Nephron progenitor cell (in vitro differentiated cells): ENCODE measurements at places on chromosomes 3 and 15.

DNA sequence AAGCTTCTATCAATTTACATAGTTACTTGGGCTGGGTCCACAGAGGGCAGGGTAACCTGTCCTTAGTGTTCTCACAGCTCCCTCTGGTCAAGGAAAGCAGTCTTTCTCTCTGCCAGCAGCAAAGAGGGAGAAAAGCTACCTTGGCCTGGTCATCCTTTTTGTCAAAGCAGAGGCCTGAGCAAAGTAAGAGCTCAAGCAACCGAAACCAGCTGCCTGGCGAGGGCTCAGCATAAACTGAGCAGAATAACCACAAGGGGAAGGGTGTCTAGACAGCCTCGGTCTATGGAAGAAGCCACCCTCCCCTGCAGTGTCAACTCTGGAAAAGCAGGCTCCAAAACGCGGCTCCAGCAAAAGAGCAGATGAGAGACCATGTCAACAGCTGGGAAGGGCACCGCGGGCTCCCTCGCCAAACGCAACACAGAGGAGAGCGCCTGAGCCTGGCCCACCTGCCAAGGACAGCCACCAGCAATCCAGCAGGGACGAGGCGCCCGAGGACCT is 17.4 kb downstream of the LRIG1 start:
- DNase-seq: no peak

DNA sequence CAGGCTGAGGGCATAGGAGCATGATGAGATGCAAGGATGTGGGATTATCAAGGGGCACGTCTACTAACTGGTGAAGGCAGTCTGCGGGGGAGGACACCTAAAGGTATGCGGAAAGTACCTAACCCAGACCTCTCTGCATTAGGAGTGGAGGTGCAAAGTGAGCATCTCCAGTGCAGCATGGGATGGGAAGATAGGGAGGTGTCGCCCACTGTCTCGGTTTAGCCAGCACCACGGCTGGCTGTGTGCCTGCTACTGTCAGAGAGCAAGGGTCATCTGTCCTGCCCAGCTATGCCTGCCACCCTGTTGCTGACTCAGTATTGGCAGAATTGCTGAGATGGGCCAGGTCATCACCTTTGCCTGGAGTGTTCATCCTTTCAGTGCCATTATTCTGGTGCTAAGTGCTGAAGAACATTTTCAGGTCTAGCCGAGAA is 40.1 kb downstream of the OXNAD1 start:
- no peak for DNase-seq

DNA sequence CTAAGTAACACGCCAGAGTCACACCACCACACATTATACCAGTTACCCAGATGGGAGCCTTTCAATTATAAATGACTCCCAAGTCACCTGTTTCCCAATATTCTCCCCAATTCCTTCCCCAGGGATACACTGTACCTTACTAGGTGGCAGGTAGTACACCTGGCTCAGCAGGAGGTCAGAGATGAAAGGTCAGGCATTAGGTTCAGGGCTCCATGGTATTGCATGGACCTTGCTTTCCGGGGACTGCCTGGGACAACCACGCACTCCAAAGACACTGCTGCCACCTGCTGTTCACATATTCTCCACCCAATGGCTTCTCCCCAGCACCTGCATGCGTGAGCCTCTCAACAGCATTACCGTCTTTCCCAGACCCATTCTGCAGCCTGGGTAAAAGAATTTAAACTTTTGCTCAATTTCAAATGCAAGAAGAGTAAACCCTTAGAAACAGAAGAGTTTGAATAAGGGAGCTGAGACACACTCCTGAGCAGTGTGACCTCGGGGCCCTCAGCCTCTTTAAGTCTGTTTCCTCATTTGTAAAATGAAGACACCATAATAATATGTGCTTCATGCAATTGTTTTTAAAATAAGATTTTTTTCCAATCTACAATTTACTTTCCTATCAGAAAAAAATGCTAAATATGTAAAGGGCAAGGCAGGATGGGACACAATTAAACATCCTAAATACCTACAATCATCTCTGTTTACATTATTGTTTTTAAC is 28.0 kb upstream of the LACTB start:
- DNase-seq: peak; percentile 79

DNA sequence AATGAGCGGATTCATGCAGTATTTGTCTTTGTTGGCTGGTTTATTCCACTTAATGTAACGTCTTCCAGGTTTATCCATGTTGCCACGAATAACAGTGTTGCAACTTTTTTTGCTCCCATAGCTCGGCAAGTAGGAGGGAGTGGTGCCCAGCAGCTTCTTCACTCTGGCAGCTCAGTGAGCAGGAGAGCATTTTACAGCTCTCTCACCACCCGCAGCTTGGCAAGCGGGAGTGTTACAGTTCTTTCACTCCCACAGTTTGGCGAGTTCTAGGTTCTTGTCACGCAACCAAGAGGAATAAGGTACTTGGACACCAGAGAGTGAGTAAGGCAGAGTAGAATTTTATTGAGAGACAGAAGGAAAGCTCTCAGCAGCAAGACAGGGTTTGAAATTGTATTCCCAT is 935.2 kb downstream of the TBL1XR1 start:
- DNase-seq: no peak

DNA sequence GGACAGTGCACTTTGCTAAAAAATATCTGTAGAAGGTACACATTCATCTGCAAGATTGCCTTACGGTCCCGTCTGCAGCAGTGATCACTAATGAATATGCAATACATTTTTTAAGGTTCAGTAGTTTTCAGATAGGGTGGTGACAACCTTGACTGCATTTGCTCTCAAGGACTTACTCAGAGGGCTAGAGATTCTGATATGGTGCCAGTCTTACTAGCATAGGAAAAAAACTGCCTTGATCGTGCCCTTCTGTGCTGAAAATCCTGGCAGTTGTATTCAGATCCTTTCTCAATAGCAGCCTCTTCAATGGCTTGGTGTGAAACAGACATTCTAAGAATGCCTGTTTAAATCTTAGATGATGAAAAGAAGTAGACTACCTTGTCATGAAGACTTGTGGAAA is 411.9 kb upstream of the CCDC54 start:
- no peak for DNase-seq

DNA sequence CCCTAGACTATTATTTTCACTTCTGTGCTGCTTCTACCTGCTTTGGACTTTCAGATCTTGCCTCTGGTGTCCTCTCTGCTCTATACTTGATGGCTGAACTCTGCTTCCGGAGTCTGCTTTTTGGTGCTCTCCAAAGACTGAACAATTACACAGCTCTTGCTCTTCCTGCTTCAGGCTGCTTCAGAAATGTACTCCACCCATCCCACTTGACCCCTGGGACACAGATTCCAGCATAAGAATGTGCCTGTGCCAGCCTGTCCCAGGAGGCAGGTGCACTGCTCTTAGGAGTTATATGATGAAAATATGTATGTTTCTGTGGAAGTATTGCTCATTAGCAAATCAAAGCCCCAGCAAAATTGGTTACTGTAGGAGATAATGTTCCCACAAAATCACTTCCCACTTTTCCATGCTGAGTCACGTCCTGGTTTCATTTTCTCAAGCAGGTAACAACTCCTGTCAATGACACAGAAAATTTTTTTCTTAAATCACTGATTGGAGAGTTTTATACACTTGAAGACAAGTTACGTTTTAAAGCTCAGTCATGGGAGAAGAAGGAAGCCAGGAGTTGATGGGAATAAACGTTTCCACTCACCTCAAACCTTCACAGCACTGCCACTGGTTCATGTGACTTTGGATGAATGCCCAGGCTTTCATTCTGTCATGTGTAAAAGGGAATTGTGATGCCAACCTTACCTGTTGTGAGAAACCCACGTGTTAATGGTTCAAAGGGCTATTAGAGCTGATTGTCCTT is 239.4 kb upstream of the ZPLD1 start:
- DNase-seq: no peak

DNA sequence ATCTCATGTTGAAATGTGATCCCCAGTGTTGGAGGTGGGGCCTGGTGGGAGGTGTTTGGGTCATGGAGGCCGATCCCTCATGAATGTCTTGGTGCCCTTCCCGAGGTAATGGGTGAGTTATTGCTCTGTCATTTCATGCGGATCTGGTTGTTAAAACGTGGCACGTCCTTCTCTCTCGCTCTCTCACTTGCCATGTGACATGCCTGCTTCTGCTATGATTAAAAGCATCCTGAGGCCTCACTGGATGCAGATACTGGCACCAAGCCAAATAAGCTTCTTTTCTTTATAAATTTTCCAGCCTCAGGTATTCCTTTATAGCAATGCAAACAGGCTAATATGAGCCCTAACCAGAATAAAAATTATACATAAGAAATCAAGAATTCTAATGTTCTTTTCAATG is 31.7 kb upstream of the HACD2 start:
- DNase-seq: no peak

- DNase-seq: peak; percentile 8
These were observed 169.7 kb upstream of the TMCO5A start for GRCh38 chr15:37764733-37765191.

GRCh38 chr3:149384911-149385321 is 7.5 kb upstream of the TM4SF1 start:
- DNase-seq: no peak

GRCh38 chr3:119965692-119966091 is 128.6 kb downstream of the GSK3B start:
- no peak for DNase-seq

DNA sequence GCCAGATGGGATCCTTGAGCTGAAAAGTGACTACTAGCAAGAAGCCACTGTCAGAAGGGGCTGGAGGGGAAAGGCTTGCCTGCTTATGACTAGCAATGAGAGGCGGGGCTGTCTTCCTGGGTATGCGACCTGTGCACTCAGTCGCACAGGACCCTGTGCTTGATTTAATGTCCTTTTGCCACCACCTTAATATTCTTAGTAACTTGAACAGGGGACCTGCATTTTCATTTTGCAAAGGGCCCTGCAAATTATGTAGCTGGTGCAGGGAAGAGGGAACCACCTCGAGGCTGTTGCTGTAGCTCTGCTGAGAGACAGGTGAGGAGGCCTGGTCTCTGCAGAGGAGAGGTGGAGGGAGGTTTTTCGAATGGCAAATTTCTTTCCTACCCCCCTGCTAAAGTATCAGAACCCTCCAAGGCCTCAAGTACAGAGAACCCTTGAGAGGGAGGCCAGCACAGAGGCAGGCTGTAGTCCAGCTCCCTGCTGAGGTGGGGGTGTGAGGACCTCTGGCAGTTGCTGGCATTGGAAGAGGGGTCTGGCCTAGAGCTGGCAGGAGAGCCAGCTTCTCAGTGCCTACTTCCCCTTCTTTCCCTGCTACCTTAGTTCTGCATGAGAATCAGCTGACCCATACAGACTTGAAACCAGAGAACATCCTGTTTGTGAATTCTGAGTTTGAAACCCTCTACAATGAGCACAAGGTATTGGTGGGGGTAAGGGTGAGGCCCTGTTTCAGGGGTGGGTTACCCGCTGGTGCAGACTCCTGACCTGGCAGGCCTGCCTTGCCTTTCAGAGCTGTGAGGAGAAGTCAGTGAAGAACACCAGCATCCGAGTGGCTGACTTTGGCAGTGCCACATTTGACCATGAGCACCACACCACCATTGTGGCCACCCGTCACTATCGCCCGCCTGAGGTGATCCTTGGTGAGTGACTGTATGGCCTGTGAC is 11.4 kb downstream of the CLK3 start:
- DNase-seq: no peak

- DNase-seq: no peak
These were observed 69.1 kb downstream of the PEAK1 start for GRCh38 chr15:77350792-77351191.

DNA sequence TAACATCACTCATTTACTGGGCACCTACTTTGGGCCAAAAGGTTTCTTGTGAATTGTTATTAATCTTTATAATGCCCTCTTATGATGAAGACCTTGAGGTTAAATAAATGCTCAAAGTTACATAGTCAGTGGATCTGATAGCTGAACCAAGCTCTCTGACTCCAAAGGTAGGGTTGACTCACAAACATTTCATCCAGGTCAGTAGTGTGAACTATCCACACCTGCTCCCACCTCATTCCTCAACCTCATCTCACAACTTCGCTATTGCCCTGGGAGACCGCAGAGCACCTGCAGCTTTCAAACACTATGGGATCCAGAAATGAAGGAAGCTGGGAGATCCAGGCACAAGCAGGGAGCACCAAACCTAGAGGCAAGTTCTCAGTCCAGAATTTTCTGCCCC is 93.8 kb upstream of the FGF12 start:
- DNase-seq: no peak

GRCh38 chr3:186746008-186746407 is 28.8 kb downstream of the KNG1 start:
- DNase-seq: no peak

- no peak for DNase-seq
These were observed 93.0 kb downstream of the PGPEP1L start for GRCh38 chr15:98914626-98915025.

- no peak for DNase-seq
These were observed 56.2 kb upstream of the PTPRG start for GRCh38 chr3:61505197-61505596.

DNA sequence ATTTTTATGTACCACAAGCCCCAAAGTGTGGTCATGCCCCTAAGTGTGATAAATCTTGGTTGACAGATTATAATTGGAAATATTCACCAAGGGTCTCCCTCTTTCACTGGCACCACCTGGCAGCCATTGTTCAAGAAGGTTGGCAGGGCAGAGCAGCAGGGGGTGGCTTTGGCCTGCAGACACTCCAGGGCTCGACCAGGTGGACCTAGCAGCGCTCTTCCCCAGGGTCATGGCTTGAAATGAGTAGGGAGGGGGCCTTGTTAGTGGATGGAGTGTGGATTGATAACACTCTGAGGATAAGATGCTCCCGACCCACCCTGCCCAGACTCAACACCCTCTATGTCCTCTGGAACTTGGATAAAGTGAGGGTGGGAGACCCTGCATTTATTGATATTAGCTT is 58.2 kb upstream of the KLHL25 start:
- DNase-seq: no peak

DNA sequence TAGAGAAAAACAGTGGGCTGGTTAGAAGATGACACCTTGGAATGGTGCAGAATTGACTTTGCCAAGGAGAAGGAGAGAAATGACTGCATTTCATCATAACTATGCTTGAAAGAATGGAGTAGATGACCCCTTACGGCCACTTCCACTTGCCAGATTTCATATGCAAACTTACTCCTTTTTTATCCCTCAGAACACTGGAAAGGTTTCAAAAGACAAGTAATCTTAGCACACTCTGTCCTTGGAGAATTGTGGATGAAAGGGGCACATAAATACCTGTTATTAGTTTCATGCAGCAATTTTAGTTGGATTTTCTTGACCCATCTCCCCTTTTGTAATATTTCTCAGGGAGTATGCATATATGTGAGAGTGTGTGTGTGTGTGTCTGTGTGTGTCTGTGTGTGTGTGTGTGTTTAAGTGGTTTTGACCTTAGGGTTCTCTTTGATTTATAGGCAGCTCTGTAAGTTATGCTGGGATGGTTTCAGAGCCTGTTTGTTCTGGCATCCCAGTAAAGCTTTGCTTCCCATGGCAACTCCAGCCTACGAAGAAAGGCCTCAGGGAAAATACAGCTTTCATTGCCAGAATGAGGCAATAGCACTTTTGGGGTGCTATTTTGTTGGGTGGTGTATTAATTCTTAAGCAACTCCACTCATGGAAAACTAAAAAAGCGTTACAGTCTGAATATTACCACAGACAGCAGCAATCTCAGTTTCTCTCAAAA is 122.2 kb upstream of the TP63 start:
- no peak for DNase-seq

DNA sequence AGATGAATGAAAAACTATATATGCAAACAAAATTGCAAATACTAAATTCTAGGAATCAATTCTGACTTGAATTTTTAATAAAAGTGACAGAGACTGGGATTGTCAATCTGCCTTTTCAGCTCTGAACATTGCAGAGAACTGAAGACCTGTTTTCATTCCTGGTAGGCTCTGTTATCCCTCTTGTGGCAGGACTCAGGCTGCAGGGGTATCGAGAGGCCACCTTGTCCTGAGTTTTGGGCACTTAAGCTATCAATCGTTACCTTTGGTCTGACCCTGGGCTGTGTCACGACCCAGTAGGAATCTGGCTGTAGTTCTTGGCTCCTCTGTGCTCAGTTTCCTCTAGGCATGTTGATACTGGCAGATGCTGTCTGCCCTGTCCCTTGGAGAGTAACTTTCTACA is 238.0 kb downstream of the CACNA2D3 start:
- no peak for DNase-seq
